ENCODE measurements at places on chromosomes 4 and X.

GRCh38 chr4:21544415-21544814 lies 404.2 kb downstream of the KCNIP4 start:
- no peak for DNase-seq

DNA sequence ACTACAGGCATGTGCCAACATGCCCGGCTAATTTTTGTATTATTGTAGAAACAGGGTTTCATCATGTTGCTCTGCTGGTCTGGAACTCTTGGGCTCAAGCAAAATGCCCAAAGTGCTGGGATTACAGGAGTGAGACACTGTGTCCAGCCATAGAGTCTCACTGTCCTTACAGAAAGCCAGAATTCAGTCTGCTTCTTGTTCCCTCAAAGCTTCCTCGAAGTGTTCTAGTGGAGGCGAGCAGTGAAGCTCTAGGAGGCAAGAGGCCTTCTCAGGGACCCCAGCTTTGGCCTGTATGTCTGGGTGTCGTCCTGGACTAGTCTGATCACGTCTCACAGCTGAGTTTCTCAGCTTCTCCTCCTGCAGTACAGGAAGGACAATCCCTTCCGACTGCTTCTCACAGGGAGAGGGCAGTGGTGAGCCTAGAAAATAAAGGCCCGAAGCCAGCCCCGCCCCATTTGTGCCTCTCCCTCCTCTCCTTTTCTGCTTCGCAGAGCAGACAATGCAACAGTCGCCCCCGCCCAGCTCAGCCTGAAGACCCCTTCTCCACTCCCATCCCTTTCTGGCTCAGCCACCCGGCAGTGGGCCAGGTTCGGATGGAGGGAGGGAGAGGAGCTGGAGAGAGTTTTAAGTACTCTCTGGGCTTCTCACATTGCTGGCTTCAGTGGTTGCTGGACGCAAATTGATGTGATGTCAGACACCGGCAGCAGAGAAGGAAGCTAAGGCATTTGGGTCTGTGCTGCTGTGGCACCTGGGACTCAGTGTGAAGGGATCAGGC lies 11.1 kb upstream of the FAM3A start:
- peak; percentile 66 for DNase-seq

DNA sequence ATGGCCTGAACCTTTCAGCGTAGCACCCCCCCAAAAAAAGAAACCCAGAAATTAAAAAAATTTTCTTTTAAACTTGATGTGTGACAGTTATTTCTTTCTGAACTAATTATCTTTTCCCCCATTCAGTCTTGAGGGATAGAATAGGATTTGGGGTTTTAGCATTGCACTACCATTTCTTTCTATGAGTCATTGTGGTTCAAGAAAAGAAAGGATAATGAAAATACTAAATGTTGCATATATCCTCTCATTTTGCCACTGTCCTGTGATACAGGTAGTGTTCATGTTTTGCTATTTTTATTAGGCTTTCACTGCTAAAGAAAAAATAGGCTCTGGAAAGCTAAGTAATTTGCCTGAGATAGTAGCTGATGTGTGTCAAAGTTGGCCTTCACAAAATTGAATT lies 39.4 kb upstream of the DCK start:
- peak; percentile 6 for DNase-seq

DNA sequence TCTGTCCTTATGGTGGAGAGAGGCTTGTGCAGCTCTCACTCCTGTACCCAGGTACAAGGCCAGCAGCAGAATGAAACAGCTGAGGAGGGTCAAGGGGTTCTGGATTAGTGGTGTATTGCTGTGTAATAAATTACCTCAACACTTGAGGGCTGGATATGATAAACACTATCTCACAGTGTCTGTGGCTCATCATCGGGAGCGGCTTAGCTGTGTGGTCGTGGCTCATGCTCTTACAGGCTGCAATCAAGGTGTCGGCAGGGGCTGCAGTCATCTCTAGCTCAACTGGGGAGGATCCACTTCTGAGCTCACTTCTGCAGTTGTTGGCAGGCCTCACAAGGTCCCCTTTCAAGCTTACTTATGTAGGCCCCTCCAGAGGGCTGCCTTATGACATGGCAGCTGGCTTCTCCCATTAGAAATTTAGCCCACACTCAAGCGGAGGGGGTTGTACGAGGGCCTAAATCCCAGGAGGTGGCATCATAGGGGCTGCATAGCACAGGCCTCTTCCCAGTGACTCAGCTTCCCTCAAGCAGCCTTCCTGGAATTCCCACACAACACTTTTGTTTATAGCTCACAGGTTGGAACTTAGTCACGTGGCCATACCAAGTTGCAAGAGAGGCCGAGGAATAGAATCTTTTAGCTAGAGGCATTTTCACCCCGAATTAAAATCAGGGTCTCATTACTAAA lies 148.2 kb upstream of the RPS6KA3 start:
- peak; percentile 24 for DNase-seq

DNA sequence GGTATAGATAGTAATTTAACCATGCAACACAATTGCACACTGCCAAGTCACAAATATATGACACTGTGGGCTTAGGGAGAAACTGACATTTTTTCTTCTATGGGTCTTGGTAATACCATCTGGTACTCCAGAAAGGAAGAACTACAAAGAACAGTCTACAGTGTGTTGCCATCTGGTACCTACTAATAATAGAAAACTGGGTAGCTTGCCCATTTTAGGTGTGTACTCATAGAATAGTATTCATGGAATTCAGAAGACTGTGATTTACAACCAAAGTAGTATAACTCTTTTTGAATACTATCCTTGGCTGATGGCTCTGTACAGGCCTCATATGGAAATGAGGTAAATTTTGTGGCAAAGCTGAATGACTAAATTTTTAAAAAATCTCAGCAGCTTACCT lies 132.6 kb upstream of the RPS6KA6 start:
- no peak for DNase-seq

- DNase-seq, result peak; percentile 48
Measured at GRCh38 chrX:81195712-81196111, 6.0 kb downstream of the HMGN5 start.

DNA sequence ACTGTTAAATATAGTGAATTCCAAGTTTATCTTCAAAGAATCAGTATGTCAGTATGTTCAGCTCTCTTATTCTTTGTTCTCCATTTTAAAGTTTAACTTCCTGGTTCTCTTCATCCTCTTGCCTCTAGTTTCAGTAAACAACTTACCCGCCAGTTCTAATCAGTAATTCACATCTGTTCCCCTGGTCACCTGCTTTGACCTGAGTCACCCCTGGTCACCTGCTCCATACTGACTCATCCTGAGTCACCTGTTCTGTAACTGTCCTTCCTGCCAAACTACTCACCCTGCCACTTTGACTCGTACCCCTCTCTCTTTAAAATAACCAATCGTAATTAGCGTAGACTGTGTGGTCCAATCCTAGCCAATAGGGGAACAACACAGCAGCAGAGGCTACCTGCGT lies 992.7 kb upstream of the HS3ST1 start:
- DNase-seq, result no peak

Measured in RPMI7951 (cell line).